ENCODE measurements at places on chromosomes 2 and 18.
A peak's percentile ranks its signal among the peaks of the same experiment; 100 is the strongest.

GRCh38 chr2:120675460-120676130 is 60.1 kb upstream of the GLI2 start:
- peak; percentile 57 for DNase-seq

- DNase-seq = no peak
Observed at GRCh38 chr2:17803497-17803896, 12.8 kb upstream of the MSGN1 start.

GRCh38 chr2:197130318-197130717 is 180.3 kb downstream of the ANKRD44 start:
- DNase-seq = no peak

- DNase-seq = no peak
Observed at GRCh38 chr18:10376731-10377130, 77.7 kb upstream of the APCDD1 start.

DNA sequence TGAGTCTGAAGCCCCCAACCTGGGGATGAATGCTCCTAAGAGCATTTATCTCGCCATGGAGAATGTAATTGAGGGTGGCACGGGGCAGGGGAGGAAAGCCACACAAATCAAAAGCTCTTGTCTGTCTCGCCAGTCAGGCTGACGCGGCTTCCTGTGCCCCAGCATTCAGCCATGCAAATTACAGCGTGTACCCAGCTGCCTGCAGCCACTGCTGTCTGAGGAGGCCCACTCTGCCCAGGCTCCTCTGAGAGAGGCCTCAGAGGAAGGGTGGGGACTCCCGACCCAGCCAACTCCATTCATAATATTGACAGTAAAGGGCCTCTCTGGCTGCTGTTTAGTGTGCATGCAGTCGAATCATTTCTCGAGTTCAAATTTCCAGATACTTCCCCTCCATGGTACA is 22.0 kb downstream of the SMAD7 start:
- no peak for DNase-seq

GRCh38 chr2:85048534-85048933 is 77.6 kb downstream of the KCMF1 start:
- DNase-seq = no peak

DNA sequence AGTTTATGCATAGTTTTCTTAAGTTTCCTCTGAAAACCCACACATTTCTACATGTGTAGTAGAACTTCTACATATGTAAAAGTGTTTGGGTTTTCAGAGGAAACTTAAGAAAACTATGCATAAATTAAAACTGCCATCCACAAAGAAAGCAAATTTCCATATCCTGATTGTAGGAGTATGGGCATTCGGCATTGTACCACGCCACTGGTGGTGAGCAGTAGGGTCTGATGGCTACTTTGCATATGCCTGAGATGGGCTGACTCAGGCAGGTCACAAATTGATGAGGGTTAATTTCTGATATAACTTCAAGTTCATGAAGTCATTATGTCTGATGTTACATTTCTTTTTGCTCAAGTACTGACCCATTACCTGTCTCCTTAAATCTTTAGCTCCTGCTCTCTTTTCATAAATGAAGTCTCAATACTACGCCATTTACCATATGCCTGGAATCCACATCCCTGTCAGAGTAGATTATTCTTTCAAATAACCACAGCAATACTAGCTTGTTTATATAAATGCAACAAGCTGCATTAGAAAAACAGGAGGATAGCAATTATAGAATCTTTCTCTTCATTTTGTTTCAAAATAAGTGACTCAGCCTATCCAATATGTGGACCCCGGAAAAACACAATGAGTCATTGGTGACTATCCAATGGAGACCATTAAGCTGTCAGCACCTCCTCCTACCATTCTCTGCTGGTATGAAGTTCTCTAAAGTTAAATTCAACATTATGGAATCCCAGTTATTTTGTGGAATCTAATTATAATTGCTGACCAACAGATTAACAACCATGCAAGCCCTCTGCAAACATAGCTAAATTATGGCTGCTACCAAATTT is 355.2 kb upstream of the UBE2E3 start:
- DNase-seq = peak; percentile 98

All from fibroblast of mammary gland (primary cell).